Central memory CD8-positive, alpha-beta T cell (primary cell): ENCODE measurements at places on chromosomes 4 and X.

- DNase-seq: no peak
These were observed 77.6 kb downstream of the CCKAR start for GRCh38 chr4:26412381-26413372.

DNA sequence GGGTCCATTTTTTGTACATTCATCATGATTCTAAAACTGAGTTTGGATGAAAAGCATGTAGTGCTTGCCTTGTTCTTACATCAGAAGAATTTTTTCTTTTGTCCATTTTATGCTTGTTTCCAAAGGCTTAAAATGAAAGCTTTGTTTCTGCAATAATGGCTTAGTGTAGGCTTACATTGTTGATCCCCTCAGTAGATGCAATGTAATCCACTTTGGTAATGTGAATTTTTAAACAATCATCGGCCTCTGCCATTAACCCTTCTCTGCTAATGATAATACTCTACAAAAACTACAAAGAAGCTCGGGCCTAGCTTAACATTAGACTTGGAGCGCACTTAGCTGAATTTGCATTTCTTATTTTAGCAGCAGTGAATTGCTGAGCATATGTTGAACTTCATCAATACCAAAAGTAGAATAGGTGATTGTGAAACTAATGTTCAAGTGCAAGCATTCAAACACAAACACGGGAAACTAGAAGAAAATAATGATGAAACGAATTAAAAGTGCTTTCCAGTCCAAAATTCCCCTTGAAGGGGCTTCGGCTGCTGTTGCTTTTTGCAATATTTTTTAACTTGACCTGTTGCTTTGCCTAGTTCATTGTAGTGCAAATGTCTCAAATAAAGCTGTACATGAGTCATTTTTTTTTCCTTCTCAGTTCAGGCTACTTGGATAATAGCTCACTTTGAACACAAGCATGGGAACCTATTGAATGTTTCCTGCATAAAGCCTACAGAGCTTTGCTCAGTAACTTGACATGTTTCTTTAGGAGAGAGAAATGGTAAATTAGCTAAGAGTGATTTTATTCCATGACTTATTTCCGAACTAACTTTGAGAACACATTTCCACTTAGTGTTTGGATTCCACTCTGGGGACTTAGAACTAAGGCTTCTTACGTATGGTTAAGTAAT is 66.5 kb downstream of the SLIT2 start:
- DNase-seq: no peak

DNA sequence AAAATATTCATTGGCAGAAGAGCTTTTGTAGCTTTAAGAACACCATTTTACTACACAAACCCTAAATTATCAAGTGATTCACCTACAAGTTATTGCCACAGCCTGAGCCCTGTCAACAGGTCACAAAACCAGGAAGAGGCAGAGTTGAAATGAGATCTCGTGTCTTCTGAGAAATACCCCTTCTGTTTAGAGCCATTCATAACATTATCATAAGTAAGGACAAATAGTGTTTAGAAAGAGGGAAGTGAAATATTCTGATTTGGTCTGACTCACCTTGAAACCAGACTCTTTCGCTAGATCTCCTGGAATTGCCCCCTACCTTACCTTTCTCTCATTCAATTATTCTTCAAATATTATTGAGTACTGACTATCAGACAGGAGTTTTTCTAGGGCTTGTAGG is 5.9 kb downstream of the ETDB start:
- DNase-seq: no peak

DNA sequence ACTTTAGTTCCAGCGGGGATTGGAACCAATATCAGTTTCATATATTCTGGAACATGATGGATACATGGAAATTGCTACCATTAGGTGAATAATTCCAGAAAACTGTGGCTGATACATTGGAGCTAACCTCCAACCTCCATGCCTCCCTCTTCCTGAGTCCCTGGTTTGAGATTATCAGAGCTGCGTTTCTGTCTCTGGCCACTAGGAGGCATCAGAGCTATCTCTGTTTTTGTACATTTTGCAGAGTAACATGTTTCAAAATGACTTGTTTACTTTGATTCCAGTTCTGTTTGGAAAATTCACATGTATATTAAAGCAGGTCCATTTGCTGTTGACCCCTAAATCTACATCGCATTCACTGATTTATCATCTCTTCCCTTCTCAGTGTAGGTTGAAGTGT is 2.4 kb upstream of the RAB40AL start:
- no peak for DNase-seq

GRCh38 chrX:24241822-24242648 is 71.8 kb downstream of the SUPT20HL2 start:
- no peak for DNase-seq

DNA sequence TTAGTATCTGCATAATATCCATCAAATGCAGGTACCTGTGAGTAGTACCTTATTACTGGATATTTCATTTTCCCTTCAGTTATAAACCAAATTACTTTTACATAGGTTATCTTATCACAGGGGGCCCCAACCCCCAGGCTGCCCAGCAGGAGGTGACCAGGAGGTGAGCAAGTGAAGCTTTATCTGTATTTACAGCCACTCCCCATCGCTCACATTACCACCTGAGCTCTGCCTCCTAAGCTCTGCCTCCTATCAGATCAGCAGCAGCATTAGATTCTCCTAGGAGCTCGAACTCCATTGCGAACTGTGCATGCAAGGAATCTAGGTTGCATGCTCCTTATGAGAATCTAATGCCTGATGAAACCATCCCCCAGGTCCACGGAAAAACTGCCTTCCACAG is 6.3 kb downstream of the PRSS12 start:
- no peak for DNase-seq

GRCh38 chrX:78092296-78092695 is 11.8 kb upstream of the PGK1 start:
- DNase-seq: no peak

DNA sequence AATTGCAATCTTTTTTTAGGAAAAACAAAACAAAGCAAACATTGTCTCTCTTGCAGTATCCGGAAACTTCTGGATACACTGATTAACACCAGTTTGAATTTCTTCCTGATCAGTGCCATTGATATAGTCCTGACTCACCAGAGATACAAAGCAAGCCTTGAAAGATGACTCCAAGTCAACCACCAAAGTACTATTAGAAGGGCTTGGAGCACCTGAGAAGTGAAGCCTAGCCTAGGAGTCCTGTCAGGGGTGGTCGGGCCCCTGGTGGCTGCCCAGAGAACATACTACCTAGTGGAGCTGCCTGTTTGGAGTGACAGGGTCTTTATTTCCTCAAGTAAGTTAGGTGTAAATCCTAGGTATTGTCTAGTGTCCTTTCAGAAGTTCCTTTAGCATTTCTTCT is 593.2 kb downstream of the ZNF674 start:
- no peak for DNase-seq

- no peak for DNase-seq
These were observed 5.0 kb downstream of the FGF2 start for GRCh38 chr4:122831515-122832196.

- DNase-seq: no peak
These were observed 207.6 kb downstream of the NAF1 start for GRCh38 chr4:162959046-162959445.

DNA sequence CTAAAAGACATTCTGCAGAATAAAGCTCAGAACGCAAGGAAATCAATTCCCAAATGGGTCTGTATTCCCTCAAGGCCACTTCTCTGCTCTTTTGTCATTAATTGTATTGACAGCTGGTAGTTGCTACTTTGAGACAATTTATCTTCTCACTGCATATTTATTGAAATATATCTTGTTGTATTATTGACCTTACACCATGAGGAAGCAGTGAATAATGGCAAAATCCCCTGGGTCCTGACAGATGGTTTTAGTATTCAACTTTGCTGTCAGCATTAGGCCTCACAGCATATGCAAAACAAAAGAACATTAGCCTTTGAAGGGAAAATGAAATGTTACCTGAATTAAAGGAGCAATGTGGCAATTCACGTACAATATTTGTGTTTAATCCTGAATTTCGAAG is 406.1 kb upstream of the TRAM1L1 start:
- DNase-seq: no peak

DNA sequence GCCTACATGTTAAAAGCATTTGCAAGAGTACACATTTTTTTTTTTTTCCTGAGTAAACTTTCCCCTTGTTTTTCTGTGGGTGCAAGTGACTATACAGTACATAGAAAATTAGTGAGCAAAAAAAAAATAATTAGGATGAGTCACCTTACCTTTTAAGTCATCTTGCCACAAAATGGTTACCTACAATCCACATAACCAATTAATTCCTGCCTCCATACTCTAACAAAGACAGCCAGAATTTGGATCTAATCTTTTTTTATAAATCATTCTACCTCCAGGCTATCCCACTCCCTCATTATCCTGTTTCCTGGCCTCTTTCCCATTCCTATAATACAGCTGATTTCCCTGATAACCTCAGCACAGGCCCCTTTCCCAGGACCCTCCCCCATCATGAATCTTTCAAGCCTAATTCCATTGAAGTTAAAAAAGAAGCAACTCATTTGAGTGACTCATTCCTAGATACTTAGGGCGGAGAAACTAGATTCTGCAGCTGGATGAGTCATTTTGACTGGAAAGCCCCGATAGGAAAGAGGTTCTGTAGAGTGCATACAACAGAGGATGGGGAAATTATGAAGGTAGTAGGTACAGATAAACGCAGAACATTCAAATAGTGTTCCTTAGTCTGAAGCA is 128.2 kb downstream of the C4orf51 start:
- DNase-seq: no peak

DNA sequence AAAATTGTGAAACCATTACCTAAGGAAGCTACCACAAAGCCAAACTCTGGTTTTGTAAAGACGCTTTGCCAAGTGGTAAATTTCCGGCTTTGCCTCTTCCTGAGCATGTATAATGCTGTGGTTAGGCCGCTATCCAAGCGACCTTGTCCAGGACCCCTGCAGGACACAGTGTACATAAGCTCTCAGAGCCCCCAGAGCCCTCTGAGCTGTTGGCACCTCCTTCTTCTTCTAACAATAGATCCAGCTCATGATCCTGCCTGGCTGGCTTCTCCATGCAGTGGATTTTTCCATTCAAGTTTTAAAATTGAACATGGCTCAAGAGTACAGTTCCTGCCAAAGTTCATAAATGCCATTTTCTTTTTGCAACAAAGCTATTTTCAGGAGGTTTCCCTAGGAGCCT is 326.7 kb downstream of the MAPK10 start:
- DNase-seq: no peak

- DNase-seq: no peak
These were observed 10.3 kb upstream of the TIMP1 start for GRCh38 chrX:47571896-47572295.

DNA sequence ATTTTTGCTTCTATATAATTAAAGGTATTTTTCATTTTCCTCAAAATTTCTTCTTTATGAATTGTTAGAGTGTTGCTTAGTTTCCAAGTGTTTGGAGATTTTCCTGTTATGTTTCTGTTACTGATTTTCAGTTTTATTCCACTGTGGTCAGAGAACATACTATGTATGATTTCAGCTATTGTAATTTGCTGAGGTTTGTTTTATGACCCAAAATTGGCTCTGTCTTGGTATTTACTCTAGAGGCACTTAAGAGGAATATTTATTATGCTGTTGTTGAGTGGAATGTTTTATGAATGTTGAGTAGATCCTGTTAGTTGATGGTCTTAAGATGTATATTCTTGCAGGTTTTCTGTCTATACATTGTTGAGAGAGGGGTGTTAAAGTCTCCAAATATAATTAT is 263.5 kb downstream of the PABPC4L start:
- DNase-seq: no peak

GRCh38 chr4:109916027-109916409 is 3.3 kb downstream of the EGF start:
- no peak for DNase-seq

GRCh38 chr4:80967346-80967745 is 63.2 kb upstream of the BMP3 start:
- no peak for DNase-seq

GRCh38 chr4:105894660-105895582 is at the start of gene NPNT:
Gene NPNT, plus strand, starts transcription at chr4:105895471. Its CDS starts 182 bp downstream, at chr4:105895653.
- DNase-seq: no peak

DNA sequence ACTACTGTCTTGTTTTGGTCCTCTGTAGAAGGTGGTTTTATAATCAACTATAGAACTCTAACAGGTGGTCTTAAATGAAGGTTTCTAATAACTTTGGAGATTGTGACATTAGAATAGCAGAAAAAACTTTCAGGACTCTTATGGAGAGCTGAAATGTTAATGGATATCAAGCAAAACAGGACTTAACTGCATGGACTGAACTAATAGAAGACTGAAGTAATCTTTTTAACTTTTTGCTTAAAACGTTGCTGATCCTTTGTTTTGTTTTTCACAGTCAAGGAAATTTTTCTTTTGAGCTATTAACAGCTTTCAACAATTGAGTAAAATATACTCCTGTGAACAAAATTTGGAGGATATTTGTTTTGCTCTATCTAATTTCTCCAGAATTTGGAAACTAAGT is 17.2 kb downstream of the NXT2 start:
- DNase-seq: no peak

DNA sequence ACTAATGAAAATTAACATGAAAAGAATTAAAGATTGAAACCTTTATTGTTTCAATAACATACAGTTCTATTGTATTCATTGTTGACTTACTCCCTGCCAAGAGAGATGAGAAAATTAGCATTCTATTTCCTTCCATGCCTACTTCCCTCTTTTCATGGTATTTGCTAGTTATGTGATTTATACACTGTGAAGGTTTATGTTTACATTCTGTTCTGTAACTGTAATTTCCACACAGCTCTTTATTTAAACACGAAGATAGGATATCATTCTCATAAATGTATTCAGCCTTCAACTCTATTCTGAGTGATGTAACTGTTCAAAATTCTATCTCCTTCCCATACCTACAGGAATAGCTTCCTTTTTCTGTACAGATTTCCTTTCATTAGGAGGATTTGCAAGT is 6.6 kb downstream of the CCDC110 start:
- no peak for DNase-seq

GRCh38 chr4:150098214-150098613 is 20.0 kb downstream of the DCLK2 start:
- DNase-seq: no peak

- no peak for DNase-seq
These were observed 28.2 kb downstream of the RAP1GDS1 start for GRCh38 chr4:98289375-98289774.

DNA sequence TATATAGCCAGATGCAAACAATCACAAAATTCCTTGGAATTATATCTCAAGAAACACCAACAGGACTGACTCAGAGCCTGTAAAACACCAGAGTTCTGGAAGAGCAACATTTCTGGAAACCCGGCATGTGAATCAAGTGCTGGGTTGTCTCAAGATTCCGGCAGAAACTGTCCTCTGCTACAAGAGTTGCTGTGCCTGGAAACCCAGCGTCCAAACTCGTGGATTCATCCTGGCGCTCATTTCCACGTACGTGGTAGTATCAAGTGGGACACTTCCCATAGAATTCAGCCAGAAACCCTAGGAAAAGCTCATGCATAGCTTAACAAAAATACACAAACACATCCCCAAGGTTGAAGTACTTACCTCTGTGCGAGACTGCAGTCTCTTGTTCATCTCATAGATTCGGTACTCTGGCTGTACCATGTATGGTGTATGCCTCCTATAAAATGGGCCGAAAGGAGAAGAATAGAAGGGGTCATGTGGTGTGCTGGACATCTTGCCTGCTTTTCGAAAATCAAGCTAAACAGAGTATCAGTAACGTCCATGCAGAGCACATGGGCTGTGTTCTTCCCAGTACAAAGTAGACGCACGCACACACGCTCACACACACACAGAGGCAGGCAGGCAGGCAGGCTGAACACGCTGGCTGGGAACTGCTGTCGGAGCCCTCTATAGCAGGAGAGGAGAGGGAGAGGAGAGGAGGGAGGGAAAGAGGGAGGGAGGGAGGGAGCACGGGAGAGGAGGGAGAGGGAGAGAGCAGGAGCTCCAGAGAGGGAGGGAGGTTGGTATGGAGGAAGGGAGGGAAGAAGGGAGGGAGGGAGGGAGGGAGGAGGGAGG is at the start of gene LDB2:
LDB2 (minus strand) TSS at position 655 of the 837 bp plus-strand sequence.
- DNase-seq: no peak

GRCh38 chr4:78781924-78782323 is 5.8 kb downstream of the BMP2K start:
- DNase-seq: no peak
